ENCODE measurements at places on chromosomes 1 and 21.

DNA sequence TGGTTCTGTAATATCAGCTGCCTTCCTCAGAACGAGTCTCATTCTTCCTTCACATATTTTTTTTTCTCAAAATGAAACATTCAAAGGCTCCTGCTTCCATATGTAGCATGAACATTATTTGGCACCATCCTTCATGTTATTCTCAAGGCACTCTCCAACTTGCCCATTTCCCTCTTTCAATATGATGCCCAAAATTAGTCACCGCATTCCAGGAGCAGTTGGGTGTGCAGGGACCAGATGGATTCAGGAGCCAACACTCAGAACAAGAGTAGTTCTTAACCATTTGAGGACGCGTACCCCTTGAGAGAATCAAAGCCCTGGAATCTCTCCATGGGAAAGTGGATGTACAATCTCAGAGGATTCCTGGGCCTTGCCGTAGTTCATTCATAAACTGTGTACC, 50.3 kb downstream of the KCNK1 start:
- no peak for DNase-seq

DNA sequence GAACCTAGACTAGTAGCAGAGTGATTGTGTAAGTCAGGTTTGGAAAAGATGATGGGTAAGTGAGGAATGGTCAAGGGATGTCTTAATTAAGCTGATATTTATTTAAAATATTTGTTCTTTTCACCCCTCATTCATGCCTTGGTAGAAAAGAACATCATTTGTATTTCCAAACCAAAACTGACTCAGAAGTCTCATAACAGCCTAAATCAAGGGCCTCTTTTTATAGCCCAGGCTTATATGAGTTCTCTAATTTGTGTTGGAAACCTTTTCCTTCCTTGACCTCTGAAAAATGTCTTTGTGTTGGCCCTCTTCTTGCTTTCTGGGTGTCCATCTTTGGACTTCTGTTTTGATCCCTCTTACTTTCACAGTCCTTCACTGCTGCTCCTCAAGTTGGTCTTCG, 1428.2 kb downstream of the MRPL39 start:
- no peak for DNase-seq

DNA sequence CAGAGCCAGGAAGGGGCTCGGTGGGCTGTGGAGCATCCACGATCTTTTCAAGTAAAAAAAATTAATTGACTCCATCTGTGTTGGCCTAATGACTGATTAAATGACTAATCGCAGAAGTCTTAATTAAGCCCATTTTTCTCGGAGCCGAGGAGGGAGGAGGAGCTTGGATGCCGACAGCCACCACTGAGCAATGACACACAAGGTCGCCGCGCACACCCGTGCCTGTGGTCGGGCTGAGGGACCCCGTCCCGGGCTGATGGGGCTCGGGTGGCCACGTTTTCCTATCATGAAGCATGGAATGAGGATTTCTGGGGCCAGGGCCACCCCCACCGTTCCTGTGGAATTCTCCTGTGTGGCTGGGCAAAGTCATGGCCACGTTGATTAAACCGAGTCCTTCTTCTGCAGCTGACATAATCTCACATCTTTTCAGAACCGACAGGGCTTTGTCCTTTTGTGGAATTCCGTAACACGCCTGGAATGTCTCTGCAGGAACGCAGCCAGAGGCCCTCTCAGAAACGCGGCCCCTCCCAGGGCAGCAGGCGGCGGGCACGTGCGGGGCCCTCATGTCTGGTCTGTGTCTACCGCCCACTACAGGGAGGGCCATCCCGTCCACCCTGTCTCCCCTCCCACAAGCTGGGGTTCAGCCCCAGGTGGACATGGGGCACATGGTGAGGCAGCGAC, 60.7 kb downstream of the MORN1 start:
- no peak for DNase-seq

- DNase-seq = peak; percentile 20
These were observed 13.2 kb downstream of the PPP1R15B start for GRCh38 chr1:204398197-204399125.

DNA sequence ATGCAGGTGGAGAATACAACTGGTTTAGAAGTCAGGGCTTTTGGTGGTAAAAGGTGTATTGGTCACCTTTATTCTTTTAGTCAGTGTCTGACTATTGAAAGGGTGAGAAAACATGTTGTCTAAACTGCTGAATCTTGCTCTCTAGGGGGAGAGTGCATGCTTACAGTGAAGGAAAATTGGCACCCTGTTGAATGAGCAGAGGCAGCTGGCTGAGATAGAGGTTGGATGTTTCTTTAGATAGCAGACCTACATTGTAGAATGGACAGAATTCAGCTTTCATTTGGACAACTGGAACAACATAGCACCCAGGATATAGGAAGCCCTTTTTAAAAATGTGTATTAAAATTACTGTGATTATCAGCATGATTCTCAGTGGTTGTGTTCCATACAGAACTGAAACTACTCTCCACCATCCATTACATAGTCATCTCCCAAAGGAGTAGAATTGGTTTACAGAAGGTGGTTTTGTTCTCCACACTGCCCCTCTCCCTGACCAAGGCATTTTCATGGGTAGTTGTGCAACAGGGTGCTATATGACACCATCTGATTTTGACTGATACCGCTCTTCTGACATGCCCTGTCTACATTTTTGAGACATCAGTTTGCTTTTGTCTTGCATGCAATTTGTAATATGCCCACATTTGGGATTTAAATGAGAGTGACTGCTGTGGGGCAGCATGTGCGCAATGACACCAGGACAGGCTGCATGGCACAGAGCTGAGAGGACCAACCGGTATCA, 16.2 kb downstream of the RHOU start:
- DNase-seq = no peak

DNA sequence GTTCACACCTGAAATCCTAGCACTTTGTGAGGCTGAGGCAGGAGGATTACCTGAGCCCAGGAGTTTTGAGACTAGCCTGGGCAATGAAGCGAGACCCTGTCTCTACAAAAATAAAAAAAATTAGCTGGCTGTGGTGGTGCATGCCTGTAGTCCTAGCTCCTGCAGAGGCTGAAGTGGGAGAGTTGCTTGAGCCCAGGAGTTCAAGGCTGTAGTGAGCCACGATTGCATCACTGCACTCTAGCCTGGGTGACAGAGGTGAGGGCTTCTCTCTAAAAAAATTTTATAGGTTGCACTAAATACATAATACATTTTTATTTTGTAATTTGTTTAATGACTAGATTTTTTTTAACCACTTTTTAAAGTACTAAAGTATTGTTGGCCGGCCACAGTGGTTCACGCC, 6.1 kb downstream of the PARK7 start:
- no peak for DNase-seq

- DNase-seq = no peak
These were observed 49.1 kb downstream of the MAP3K7CL start for GRCh38 chr21:29179503-29179902.

- no peak for DNase-seq
These were observed 215.5 kb upstream of the USP25 start for GRCh38 chr21:15514073-15514946.

GRCh38 chr1:60988891-60989290, 93.5 kb upstream of the NFIA start:
- DNase-seq = no peak

GRCh38 chr1:243414152-243414494, 158.3 kb downstream of the SDCCAG8 start:
- DNase-seq = no peak

- no peak for DNase-seq
These were observed 86.4 kb downstream of the FAM78B start for GRCh38 chr1:166080277-166080966.

- no peak for DNase-seq
These were observed 83.0 kb upstream of the BACH1 start for GRCh38 chr21:29215709-29216108.

DNA sequence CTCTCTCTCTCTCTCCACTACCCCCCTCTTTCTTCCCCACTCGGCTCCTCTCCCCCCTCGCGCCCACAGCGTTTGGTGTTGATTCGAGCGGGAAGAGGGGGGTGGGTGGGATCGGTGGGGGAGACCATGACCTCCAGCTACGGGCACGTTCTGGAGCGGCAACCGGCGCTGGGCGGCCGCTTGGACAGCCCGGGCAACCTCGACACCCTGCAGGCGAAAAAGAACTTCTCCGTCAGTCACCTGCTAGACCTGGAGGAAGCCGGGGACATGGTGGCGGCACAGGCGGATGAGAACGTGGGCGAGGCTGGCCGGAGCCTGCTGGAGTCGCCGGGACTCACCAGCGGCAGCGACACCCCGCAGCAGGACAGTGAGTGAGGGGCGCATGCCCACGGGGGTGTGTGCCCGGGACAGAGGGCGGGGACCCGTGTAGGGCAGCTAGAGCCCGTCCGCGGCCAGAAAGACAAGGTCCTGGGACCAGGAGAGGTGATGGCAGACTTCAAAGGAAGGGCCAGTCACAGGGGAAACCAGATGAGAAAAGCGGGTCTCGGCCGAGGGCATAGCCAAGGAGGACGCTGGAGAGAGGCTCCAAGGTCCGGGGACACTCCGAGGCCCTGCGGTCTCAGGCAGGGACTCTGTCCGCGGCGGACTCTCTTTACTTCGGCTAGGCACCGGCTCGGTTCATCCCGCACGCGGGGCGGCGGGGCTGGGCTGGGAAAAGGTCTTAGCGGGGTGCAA, at the start of gene PRRX1:
TSS of gene PRRX1 (plus strand) at position 39 of the 735 bp plus-strand sequence. CDS start at position 127, 88 bp downstream.
- DNase-seq = no peak

- no peak for DNase-seq
These were observed 13.8 kb upstream of the ZNF124 start for GRCh38 chr1:247185667-247186066.

GRCh38 chr1:199182186-199182843, 543.5 kb downstream of the PTPRC start:
- DNase-seq = no peak

GRCh38 chr1:245972476-245972875, 534.6 kb downstream of the SMYD3 start:
- no peak for DNase-seq

DNA sequence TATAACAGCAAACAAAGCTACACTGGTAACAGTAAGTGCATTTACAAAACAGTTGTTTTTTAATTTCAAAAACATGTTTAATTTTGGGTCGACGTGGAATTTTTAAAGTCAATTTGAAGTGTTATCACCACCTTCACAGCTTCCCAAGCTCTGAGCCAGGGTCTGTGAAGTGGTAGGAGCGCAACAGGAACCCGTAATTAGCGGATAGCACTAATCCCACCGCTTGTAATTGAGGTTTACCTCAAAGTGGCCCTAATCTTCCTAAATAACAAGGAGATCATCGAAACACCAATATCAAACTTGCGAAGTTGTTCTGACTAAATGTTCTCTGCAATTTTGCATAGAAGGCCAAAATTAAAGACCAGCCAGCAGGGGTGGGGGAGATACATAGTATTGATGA, 18.8 kb downstream of the LBR start:
- no peak for DNase-seq

DNA sequence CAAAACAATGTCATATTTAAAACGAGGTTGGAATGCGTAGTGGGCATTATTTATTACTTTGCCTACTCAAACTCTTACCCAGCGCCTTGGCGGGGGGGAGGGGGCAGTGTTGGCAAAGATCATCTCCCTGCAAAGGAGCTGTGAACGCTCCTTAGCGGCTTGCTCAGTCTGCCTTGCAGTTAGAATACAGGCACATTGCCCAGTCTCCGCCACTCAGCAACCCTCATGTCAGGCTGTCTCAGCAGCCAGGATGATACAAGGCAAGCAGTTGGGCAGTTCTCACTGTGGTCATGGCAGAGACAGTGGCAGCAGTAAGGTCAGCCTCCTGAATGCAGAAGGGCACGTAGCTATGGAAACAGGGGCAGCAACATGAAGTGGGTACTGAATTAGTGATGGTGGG, 170.4 kb upstream of the KCNK2 start:
- DNase-seq = no peak

- DNase-seq = no peak
These were observed 49.3 kb downstream of the TGFB2 start for GRCh38 chr1:218394416-218394815.

GRCh38 chr1:25624156-25624555, 7.6 kb downstream of the MAN1C1 start:
- DNase-seq = no peak

DNA sequence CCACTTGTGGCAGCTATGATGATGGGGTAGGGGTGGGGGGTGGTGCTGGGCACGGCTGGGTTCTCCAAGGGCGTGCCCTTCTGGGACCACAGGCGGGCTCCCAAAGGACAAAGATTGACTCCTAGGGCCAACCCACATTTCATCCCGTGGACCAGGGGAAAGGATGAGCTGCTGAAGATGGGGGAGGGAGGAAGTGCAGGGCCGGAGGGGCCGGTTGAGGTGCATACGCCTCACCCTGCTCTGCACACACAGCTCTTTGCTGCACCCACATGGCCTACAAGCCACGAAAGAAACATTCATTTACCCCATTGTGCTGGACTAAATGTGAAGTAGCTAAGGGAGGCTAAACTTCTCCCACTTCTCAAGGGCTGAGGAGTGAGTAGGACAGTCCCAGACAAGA, 34.2 kb upstream of the GNPAT start:
- no peak for DNase-seq

GRCh38 chr1:27556781-27557595, 47.0 kb downstream of the AHDC1 start:
- peak; percentile 66 for DNase-seq

- DNase-seq = no peak
These were observed 15.1 kb downstream of the MIIP start for GRCh38 chr1:12034381-12034801.

GRCh38 chr1:112904071-112904830, 51.7 kb downstream of the SLC16A1 start:
- DNase-seq = peak; percentile 8

- DNase-seq = no peak
These were observed 9.8 kb downstream of the RAP1A start for GRCh38 chr1:111629190-111629954.

GRCh38 chr1:67133177-67133576, 1.6 kb downstream of the C1orf141 start:
- DNase-seq = no peak

GRCh38 chr1:41347276-41347675, 14.0 kb upstream of the FOXO6 start:
- DNase-seq = no peak

DNA sequence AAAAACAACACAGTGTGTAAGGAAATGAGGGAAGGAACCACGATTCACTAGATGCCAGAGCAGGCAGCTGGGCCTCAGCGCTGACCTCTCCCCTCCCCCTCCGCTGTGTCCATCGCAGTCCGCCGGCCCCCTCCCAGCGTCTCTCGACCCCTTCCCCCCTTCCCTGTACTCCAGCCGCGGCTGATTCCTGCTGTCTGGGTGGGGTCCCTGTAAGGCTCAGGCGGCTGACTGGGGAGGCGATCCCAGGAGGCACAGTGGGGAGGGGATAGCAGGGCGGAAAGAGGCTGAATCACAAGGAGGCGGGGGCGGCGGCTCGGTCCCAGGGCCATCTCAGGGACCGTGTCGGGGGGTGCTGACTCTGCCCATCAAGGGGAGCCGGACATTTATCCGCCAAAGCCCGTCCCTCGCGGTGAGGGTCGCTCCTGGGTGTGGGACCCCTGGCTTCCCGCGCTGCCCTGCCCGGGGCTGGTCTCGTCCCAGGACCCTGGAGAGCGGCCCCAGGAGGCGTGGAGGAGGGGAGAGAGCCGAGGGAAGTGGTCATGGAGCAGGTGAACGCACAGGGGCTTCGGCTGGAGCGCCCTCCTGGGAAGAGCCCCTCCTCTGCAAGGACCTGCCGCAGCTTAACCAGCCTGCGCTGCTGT, 241.9 kb downstream of the PTPRU start:
- DNase-seq = no peak

Data from activated CD8-positive, alpha-beta memory T cell treated with anti-CD3 and anti-CD28 coated beads for 48 hours (primary cell).